ENCODE measurements at places on chromosomes 2 and 18. TPM values are rescaled to one million over a fixed set of nuclear protein-coding genes. Genes with fewer than 3 reads are reported as not detected.
A peak's percentile ranks its signal among the peaks of the same experiment; 100 is the strongest.

The IL36B gene
- not detected for total RNA-seq

The MAP2 gene
- total RNA-seq, result not detected

- H3K27me3 ChIP-seq, result no peaks in the 10 kb centered on the region
- DNase-seq, result no peak
- no peak overlapping the region for H3K4me3 ChIP-seq
- H3K36me3 ChIP-seq, result no peaks in the 10 kb centered on the region
- H3K4me1 ChIP-seq, result no peaks in the 10 kb centered on the region
These were observed 79.2 kb upstream of the PID1 start for GRCh38 chr2:229350117-229350805.

GRCh38 chr2:6845312-6845711 lies 20.4 kb downstream of the CMPK2 start:
- H3K4me1 ChIP-seq, result peaks cover 24% of the 10 kb centered on the region
- no peak for DNase-seq
- no peak overlapping the region for H3K4me3 ChIP-seq

GRCh38 chr2:72959995-72960981 lies 43.0 kb downstream of the EMX1 start:
- no peak overlapping the region for H3K4me3 ChIP-seq
- peaks cover 5% of the 10 kb centered on the region for H3K36me3 ChIP-seq
- H3K4me1 ChIP-seq, result peaks cover 11% of the 10 kb centered on the region
- peak overlapping the region; percentile 55 for H3K27ac ChIP-seq
- DNase-seq, result no peak
- H3K27me3 ChIP-seq, result no peaks in the 10 kb centered on the region

DNA sequence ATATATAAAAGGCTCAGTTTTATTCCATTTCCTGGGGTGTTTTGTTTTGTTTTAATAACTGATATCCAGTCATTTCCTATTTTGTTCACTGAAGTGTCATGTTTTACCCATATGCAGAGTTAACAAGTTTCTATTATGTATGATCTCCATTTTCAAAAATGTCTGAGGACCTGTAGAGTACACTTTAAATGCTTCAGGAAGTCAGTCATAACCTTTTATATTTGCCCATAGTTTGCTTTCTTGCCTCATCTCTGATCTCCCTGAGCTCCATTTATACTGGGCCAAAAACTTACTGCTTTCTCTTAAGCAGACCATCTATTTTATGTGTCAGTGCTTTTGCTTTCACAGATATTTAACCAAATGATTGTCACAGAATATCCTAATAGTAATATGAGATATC lies 278.7 kb downstream of the MBD5 start:
- peaks cover 8% of the 10 kb centered on the region for H3K36me3 ChIP-seq
- no peak overlapping the region for H3K27ac ChIP-seq
- no peak for DNase-seq

GRCh38 chr2:26148501-26148900 lies 24.4 kb upstream of the GAREM2 start:
- H3K36me3 ChIP-seq, result no peaks in the 10 kb centered on the region
- no peak overlapping the region for H3K27ac ChIP-seq

The SP5 gene
- not detected for total RNA-seq
